ENCODE measurements at places on chromosomes 6 and 20.

DNA sequence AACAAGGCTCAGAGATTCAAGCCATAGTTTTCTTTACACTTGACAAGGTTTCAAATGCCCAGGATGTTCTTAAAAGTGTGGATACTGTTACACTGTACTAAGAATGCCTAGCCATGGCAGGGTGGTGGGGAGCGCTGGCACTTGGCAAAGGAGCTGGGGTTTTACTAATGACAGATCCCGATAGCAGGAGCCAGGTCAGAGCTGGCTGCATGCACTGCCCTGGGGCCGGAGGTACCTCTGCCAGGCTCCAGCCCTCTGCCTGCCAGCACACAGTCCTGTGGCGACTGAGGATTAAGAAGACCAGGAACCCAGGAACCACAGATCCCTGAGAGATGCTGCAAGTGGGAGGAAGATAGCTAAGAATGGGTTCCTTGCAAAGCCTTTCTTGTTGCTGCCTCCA lies 260.3 kb downstream of the ALDH8A1 start:
- DNase-seq = no peak

- no peak for DNase-seq
Observed at GRCh38 chr6:163531122-163531521, 116.6 kb downstream of the QKI start.

GRCh38 chr6:150301846-150302519 lies 66.8 kb upstream of the IYD start:
- peak; percentile 28 for DNase-seq

DNA sequence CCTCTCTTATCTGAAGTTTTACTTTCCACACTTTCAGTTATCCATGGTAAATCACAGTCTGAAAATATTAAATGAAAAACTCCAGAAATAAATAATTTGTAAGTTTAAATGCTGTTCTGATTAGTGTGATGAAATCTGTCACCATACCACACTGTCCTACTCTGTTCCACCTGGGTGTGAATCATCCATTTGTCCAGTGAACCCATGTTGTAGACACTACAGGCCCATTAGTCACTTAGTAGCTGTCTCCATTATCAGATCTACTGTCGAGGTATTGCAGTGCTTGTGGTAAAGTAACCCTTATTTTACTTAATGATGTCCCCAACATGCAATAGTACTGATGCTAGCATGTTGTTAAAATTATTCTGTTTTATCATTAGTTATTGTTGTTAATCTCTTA lies 29.2 kb upstream of the MMS22L start:
- DNase-seq = no peak

- no peak for DNase-seq
Observed at GRCh38 chr6:148441454-148441911, 98.8 kb downstream of the SASH1 start.

DNA sequence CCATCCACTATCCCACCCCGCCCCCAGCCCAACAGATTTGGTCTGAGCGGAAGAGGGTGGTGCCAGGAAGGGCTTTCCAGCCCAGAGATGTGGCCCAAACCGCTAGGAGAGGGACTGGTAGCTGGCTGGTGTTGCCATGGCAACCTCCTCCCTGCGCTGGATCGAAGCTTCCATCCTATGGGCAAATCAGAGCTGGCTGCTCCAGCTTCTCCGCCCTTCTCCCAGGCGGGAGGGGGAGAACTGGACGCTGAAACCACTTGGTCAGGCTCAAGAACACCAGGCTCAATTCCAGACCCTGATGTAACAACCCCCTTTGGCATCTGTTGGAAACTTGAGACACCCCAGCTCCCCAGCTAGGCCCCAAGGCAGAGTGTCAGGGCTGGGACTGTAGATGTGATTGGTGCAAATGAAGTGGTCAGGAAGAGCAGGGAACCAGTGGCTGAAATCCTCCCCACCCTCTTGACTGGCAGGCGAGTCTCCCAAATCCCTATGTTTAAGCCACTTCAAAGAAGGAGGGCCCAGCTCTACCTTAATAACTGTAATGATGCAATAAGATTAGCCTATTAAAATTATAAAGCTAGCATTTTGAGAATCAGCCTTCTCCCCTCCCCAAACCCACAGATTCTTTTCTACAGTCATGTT lies 4.2 kb downstream of the RIMS4 start:
- no peak for DNase-seq

- DNase-seq = no peak
Observed at GRCh38 chr6:14824484-14825275, 421.2 kb upstream of the JARID2 start.

- DNase-seq = no peak
Observed at GRCh38 chr20:4441191-4441590, 280.5 kb upstream of the PRND start.

GRCh38 chr6:56539527-56540105 lies 103.1 kb downstream of the DST start:
- DNase-seq = no peak

DNA sequence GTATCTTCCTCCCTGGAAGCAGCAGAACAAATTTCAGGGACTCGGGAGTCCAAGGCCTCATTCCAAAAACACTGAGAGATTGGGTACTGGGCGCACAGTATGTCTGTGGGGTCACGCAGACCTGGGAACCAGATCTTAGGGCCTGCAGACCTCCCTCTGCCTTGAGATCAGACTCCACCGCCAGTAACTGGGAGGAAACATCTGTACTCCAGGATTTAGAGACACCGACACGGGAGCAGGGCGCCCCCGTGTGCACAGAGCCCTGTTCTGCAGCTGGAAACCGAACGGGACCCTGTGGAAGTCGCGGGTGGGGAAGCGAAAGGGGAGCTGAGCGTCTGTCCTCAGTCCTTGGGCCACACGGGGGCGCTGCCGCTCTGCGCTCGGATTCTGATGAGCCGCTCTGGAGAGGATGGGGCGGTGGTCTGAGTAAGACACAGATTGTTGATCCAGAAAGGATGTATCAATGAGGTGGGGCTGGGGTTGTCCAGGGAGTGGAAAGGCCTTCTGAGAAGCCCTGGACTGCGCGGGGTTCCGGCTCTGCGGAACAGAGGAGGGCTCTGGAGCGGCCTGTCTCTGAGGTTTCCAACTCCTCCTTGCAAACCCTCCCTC lies 35.7 kb upstream of the HLA-E start:
- DNase-seq = peak; percentile 61

DNA sequence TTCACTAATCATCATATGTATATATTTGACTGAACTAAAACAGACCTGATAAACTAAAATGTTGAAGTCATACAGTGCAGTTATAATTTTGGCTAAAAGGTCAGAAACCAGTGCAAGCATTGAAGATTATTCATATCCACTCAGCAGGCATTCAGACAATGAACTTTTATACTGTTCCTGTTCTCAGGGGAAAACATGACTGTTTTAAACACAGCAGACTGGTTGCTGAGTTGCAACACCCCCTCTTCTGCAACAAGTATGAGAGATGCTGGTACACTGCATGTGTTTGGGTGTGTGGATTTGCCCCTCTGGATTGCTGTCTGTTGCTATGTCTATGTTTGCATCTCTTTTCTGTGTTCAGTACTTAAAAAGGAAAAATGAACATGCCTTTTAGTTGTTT lies 206.8 kb downstream of the EYA4 start:
- DNase-seq = no peak

- DNase-seq = no peak
Observed at GRCh38 chr6:80335121-80335531, 228.7 kb downstream of the BCKDHB start.

GRCh38 chr6:5746053-5746758 lies 260.5 kb downstream of the NRN1 start:
- DNase-seq = no peak

DNA sequence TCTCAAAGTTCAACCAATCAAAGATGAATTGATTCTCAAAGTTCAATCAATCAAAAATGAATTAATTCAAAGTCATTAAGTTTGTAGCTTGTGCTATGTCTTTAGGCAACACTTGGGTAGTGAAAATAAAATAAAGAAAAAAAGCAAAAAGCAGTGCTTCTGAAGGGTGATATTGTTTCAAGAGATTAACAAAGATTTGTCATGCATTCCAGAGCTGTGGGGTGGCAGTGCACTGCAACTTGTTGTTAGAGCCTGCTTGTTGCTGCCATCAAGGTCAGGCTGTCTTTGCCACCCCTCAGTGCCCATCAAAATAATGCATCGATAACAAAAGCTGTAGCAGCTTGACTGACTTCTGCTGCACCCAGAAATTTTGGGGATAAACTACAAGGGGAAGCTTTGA lies 128.6 kb downstream of the RNF144B start:
- DNase-seq = no peak

DNA sequence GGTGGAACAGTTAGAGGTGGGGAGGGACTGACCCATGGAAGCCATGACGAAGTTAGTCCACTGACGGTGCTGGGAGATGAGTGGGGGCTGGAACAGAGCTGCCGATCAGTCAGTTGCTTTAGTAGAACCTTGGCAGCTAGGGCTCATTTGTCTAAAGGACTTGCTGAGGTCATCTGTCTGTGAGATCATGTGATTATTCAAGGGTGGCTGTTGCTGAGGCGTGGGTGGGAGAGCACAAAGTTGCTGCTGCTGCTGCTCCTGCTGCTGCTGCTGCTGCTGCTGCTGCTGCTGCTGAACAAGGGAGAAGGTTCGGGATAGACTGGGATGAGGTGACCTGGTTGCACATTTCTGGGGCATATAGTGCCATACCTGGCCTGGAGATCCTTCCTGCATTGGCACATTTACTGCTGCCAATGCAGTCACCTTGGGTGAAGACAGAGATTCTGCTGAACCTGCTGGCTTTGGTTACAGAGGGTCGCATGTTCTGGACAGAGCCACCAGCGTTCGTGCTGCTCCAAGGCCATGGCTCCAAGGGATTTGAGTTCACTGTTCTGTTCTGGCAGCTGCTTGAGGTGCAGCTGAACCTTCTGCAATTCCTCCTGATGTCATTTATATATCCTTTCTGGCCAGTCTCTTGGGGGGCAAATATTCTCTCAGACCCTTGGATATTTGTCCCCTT lies 840.5 kb downstream of the HACE1 start:
- DNase-seq = no peak

DNA sequence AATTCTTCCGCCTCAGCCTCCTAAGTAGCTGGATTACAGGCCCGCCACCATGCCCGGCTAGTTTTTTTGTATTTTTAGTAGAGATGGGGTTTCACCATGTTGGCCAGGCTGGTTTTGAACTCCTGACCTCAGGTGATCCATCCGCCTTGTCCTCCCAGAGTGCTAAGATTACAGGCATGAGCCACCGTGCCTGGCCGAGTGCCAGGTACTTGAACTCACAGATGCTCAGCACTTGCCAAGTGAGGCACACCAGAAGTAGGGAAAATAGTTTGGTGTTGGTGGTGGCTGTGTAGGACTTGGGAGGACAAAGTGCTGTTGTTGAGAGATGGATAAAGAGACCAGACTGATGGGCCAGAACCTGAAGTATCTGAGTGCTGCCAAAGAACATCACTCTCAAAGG lies 40.0 kb upstream of the MBOAT1 start:
- no peak for DNase-seq

DNA sequence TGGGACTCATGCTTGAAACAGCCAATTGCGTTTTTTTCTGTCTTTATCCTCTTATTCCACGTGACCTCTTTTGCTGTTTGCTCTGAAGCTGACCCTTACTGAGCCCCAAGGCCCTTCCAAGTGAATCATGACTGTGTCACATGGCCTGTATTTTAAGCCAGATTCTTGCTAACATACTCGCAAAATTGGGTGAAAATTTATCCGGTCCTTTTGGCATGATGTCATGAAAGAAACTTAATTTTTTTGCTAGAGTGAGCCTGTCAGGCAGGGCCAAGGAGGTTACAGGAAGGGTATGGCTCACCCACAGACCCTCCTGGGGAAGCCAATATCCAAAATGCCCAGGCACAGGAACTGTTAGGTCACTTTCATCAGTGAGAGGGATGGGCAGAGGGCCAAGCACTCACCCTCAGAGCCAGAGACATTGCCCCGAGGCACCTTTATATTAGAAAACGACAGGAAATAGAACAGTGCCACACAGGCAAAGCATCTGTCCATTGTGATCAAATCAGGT lies 296.7 kb downstream of the CDH26 start:
- no peak for DNase-seq

- no peak for DNase-seq
Observed at GRCh38 chr20:51327251-51327841, 215.2 kb downstream of the NFATC2 start.

DNA sequence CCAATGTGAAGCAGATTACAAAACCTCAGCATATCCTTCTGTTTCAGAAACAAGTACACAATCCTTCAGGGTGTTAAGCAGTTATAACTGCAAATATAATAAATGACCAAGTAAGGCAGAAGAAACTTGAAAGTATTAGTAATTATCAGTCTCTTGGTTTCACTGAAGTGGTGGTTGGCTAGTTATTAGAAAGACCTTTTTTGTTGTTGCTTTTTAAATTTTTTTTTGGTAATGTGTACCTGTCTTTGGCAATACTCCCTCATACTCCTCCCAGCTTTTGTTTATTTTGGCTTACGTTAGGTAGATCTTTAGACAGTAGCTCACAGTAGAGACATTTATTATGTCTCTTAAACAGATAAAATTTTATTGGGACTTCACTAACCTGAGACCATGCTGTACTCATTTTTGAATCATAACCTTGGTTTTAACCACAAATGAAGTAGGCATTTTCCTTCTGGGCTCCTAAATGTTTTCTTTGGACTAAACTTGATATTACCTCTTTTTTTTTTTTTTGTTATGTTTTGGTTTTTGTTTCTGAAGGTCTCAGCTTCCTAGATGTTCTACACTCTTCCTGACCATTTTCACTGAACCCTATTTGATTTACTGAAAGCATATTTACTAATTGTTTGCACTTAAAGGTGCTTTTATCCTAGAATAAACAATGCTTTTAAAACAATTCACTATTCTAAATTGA lies 6.4 kb downstream of the CD2AP start:
- DNase-seq = no peak

- DNase-seq = no peak
Observed at GRCh38 chr20:13402171-13402760, 181.2 kb downstream of the ISM1 start.

DNA sequence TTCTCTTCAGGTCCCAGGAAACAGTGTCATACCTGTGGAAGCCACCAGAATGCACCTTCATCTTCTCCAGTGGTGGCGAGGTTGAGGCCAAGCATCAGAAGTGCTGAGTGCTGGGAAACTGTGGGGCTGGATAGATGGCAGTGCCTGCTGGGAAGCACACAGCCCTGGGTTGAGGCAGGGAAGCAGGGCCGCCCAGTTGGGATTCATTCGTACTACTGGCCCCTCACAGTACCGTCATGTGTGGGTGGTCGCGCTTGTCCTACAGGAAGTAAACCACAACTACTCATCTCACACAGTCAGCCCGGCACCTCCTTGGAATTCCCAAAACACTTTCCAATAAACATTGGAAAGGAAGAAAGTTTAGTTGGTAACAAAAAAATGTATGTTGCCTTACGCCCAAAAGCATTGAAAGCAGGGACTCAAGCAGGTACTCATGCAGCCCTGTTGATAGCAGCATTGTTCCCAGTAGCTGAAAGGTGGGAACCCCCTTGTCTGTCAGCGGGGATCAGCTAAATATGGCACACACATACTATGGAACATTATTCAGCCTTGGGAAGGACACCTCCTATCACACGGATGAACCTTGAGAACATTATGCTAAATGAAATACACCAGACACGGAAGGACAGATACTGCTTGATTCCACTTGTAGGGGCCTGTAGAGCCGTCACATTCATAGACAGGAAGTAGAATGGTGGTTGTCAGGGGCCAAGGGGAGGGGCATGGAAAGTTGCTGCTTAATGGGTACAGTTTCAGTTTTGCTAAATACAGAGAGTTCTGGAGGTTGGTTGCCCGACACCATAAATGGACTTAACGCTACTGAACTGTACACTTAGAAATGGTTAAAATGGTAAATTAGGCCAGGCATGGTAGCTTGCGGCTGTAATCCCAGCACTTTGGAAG lies 162.7 kb downstream of the MTHFD1L start:
- DNase-seq = no peak

- no peak for DNase-seq
Observed at GRCh38 chr6:130034378-130035146, 16.2 kb downstream of the L3MBTL3 start.

GRCh38 chr6:166752928-166753721 lies 126.1 kb upstream of the RPS6KA2 start:
- no peak for DNase-seq

Data from NK-92 treated with Interleukin-12 subunit alpha and Interleukin-12 subunit beta, amount 100 ng/mL, for 24 hours (cell line).